ENCODE measurements at places on chromosomes 3 and 15. TPM values are rescaled to one million over a fixed set of nuclear protein-coding genes. Genes with fewer than 3 reads are reported as not detected.

The TPM1 gene
- total RNA-seq = 473 TPM

DNA sequence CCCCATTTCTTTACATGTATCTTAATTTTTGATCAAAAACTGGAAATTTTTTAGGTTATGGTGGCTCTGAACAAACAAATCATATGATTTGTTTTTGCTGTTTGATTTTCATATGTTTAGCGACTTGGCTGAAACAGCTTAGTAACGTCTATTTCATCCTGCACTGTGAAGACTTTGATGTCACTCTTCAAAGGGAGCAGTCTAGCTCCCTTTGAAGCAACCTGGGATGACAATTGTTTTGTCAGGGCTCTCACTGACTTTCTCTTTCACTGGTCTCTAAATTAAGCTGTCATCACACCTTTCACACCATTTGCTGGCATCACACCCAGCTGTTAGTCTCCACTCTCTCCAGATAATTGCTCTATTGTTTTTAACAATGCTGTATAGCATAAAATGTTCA is 896.9 kb downstream of the IGSF11 start:
- no peak for DNase-seq

DNA sequence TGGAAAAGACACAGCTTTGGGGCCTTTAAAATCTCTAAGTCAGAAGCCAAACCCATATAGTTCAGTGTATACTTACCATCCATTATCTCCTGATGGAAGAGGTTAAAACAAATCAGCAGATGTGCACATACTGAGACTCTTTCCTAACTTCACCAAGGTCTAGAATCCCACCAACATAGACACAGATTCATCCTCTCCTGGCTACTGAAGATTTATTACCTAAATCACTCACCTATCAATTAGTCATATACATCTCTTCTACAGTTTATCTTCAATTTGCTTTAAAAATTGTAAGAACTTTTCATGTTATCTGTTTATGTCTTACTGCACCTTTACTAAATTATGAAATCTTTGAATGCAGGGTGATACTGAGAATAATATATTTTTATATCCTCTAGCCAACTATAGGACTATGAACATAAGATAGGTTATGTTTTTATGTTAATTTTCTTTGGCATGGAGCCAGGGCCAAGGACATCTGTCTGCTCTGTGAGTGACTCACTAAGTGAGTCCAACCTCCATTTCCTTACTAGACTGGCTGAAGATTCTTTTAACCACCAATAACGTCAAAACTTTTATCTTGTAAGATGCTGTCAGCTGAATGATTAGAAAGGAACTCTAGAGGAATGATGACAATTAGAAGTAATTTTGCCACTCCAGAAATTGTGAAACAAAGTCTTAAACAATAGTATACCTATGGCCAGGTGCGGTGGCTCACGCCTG is 397.6 kb downstream of the FOXP1 start:
- DNase-seq = no peak

The CLDN16 gene
- total RNA-seq = 27.3 TPM

DNA sequence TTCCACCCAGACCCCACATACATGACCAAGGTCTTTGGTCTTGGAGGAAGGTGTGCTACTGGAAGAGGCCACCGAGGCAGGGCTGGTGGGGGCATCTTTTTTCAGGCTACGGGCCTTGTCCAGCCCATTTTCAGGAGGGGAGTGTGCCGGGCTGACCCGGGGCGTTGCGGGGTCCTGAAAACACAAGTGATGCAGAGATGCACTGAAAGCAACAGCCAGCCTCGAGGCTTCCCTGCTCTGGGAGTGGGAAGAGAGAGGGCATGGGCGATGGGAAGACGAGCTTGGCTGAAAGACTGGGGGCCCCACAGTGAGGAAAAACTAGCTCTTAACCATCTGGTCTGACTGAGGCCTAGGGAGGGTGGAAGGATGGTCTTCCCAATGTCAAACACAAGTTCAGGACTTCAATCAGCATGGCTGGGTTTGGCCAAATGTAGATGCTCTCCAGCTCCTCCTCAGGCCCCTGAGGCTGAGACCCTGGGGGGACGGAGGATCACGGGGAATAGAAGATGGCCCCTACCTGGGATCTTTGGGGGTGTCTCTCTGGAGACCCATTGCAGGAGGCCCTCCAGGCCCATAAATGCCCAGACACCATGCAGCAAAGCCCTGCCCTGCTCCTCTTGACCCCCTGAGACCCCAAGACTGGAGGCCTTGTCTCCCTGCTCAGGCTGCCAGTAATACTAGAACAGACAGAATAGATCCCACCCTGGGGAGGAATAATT is 38.9 kb downstream of the TLE3 start:
- no peak for DNase-seq

The TMCO5A gene
- not detected for total RNA-seq

- no peak for DNase-seq
Measured at GRCh38 chr3:104677932-104678331, 688.8 kb upstream of the ALCAM start.

The SHF gene
- total RNA-seq = 5.2 TPM

The MKRN2OS gene
- total RNA-seq = 1.7 TPM

The RAD54L2 gene
- 29.5 TPM for total RNA-seq

The SH2D7 gene
- total RNA-seq = not detected

- no peak for DNase-seq
Measured at GRCh38 chr3:88032245-88032644, 26.6 kb downstream of the CGGBP1 start.

GRCh38 chr3:166270429-166270828 is 433.2 kb upstream of the BCHE start:
- no peak for DNase-seq

DNA sequence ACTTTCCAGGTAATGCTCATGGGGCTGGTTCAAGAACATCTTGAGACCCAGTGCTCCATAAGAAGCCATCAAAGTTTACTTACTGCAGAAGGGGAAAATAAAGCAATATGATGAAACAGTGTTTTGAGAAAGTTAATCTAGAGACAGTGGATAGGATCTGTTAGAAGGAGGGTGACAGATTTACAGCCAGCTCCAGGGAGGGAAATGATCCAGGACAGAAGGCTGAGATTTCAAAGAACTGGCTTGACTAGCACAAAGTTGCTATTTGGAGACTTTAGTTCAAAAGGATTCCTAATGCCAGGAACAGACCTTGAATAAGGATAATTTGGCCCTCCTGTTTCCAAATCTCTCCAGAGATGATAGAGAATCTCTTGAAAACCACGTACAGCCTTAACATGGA is 166.5 kb upstream of the NECTIN3 start:
- peak; percentile 81 for DNase-seq

GRCh38 chr3:102124282-102124681 is 275.0 kb downstream of the NFKBIZ start:
- DNase-seq = no peak

The ALDH1A2 gene
- 113 TPM for total RNA-seq

GRCh38 chr3:185532901-185533300 is 19.5 kb downstream of the LIPH start:
- no peak for DNase-seq

GRCh38 chr3:13280811-13281506 is 139.2 kb downstream of the NUP210 start:
- no peak for DNase-seq

The TLR9 gene
- total RNA-seq = 0.94 TPM

GRCh38 chr3:47434849-47435248 is 40.9 kb downstream of the SCAP start:
- no peak for DNase-seq

DNA sequence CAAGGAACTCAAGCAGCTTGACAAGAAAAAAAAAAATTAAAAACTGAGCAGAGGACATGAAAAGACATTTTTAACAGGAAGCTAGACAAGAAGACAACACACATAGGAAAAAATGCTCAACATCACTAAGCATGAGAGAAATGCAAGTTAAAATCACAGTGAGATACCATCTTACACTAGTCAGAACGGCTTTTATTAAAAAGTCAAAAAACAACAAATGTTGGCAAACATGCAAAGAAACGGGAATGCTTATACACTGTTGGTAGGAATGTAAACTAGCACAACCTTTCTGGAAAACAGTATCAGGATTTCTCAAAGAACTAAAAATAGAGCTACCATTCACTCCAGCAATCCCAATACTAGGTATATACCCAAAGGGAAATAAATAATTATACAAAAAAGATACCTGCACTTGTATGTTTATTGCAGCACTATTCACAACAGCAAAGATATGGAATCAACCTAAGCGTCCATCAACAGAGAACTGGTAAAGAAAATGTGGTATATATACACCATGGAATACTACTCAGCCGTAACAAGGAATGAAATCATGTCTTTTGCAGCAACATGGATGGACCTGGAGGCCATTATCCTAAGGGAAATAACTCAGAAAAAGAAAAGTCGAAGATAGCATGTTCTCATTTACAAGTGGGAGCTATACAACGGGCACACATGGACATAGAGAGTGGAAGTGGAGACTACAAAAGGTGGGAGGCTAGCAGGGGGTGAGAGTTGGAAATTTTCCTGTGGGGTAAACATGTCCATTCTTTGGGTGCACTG is 5.2 kb downstream of the GOLIM4 start:
- no peak for DNase-seq

DNA sequence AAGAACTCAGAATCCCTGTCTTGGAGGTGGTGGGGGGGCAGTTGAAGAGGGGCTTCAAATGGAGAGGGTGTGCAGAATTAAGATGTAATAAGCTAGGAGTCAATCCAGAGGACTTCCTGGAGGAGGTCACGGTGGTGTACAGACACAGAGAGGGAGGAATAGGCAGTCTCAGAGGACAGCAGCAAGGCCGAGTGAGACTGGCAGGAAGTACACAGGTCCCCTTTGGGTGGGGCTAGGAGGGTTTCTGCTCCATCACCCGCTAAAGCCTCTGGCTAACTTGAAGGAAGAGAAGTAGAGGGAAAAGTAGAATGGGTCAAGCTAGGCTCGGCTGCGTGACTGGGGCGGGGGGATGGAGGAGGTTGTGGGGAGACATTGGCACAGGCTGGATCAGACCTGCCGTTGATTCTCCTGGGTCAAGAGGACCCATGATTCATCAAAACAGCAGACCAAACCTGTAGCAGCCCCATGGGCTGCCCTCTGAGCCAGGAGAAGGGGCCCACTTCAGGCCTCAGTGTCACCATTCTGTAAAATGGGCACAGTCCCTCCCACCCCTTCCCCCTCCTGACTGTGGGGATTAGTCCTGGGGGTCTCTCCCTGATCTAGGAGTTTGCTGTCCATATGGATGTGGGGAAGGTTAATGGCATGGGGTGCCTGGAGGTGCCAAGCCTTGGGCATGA is 16.9 kb downstream of the CSPG4 start:
- no peak for DNase-seq

DNA sequence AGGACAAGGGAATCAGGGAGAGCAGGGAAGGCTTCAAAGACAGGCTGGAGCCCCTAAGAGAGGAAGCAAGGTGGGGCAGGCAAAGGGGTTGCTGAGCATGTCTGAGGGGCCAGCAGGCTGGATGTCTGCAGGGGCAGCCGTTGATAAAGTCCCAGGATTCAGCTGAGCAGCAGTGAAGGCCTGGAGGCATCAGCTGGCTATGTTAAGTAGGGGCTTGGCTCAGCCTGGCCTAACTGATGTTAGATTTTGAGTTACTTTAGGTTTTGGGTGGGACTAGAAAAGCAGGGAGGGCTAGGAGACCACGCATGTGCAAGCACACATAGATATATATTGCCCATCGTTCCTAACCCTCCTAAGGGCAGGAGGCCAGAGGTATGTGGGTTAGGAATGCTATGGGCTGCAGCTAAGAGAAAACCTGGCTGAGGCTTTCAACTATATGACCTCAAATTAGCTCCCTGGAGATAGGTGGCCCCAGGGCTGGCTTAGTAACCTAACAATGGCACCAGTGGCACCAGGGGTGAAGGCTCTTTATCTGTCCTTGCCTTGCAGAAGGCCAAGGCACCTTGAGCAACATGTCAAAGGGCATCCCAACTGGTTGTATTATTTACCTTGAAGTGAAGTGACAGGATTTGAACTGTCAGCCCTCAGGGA is 331.5 kb upstream of the CTDSPL start:
- DNase-seq = no peak

GRCh38 chr3:71533588-71533987 is 49.9 kb downstream of the FOXP1 start:
- DNase-seq = no peak

The SNTN gene
- total RNA-seq = not detected

The HYKK gene
- 5.8 TPM for total RNA-seq

The CDC25A gene
- total RNA-seq = 0.88 TPM

DNA sequence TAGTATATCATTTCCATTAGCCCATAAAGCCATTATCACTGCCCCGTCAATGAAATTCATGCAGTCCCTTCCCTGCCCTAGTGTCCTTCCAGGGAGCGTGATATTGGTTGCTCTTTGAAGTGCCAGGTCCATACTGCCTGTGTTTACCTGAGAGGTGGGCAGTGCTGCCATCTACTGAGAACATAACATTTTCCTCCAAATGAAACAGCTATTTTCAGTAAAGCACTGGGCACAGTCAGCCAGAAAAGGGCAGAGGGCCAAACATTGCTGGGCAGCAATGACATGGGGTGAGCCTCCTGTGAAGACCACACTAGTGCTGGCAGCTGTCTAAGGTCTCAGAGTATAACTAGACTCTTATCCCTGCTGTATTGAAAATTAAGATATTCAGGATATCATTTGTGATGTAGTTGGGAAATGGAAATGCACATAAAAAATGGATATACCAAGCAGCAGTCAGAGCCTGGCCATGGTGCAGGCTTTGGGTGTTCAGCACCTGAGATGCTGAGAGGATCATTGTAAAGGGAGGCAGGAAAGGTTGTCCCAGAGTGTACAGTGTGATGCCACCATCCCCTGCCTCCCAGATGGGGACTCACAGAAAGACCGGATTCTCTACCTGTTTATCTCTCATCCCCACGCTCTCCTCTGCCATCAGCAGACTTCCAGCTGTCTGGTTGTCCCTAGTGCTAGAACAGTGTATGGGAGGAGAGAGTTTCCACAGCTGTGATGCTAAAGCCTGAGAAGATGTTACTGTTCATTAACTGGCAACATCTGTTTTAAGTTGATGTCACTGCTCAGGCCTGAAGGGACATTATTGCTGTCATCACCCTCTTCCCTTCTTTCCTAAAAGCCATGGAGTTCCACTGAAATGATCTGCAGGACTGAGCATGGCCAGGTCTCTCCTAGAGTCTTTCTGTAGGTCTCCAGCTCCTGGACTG is 108.8 kb downstream of the ARNT2 start:
- no peak for DNase-seq

GRCh38 chr3:56870436-56870835 is 68.7 kb upstream of the ARHGEF3 start:
- no peak for DNase-seq

- peak; percentile 79 for DNase-seq
Measured at GRCh38 chr15:64092864-64093626, 593 bp downstream of the CIAO2A start.

The FEZF2 gene
- total RNA-seq = not detected

DNA sequence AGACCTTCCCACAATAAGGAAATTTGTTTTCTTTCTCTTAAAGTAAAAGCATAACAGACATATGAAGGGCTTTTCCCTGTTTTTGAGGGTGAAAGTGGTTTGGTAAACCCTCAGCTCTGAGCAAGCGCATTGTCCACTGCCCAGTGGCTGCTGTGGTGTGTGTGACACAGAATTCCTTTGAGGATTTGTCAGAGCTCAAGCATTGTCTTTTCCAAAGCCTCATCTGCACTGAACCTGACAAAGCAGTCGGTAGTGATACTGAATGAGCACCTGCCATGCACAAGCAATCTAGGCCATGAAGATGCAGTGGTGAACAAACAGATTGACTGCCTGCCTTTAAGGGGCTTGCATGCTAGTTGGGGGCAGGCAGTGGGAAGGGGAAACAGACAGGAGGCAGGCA is 128.3 kb downstream of the PLCL2 start:
- no peak for DNase-seq

The MYLK gene
- total RNA-seq = 164 TPM

- DNase-seq = no peak
Measured at GRCh38 chr3:112814266-112814665, 32.4 kb downstream of the CD200R1L start.
